A549 treated with Mapracorat at 1 μM for 4 hours (cell line): ENCODE measurements at places on chromosomes 6 and 20. TPM values are rescaled to one million over a fixed set of nuclear protein-coding genes. Genes with fewer than 3 reads are reported as not detected.

MDFI gene
- 0.33 to 1.2 TPM (median 0.85 TPM) in 5 replicates for total RNA-seq

KIAA1755 gene
- total RNA-seq = 0.08 to 0.26 TPM (median 0.13 TPM) in 5 replicates

TPBG gene
- total RNA-seq = 32.0 to 39.6 TPM (median 37.7 TPM) in 5 replicates

RIPPLY2 gene
- total RNA-seq = 0.13 to 0.99 TPM (median 0.31 TPM) in 4 of 5 replicates, not detected in the other

PRPF6 gene
- 49.2 to 55.6 TPM (median 53.8 TPM) in 5 replicates for total RNA-seq

TREM2 gene
- total RNA-seq = not detected in 5 replicates

RAET1G gene
- 6.8 to 11.2 TPM (median 9.3 TPM) in 5 replicates for total RNA-seq
